ENCODE measurements at places on chromosomes 5 and 9.

GRCh38 chr5:1332461-1333001, 12.4 kb downstream of the CLPTM1L start:
- DNase-seq, result no peak

DNA sequence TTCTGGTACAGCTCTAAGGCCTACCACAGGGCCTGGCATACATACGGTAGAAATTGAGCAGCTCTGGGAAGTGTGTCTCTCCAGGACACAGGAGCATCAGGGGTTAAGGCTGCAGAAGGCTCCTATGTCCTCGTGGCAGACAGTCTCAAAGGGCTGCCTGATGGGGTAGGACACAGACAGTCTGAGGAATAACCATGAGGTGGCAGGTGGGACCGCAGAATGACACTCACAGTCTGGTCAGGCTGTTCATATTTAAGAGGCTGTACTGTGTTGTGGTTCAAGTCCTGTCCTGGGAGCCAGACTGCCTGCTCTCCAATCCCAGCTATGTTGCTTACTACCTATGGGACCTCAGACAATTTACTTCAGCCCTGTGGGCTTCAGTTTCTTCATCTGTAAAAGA, 217.1 kb downstream of the TRIM32 start:
- DNase-seq, result no peak

DNA sequence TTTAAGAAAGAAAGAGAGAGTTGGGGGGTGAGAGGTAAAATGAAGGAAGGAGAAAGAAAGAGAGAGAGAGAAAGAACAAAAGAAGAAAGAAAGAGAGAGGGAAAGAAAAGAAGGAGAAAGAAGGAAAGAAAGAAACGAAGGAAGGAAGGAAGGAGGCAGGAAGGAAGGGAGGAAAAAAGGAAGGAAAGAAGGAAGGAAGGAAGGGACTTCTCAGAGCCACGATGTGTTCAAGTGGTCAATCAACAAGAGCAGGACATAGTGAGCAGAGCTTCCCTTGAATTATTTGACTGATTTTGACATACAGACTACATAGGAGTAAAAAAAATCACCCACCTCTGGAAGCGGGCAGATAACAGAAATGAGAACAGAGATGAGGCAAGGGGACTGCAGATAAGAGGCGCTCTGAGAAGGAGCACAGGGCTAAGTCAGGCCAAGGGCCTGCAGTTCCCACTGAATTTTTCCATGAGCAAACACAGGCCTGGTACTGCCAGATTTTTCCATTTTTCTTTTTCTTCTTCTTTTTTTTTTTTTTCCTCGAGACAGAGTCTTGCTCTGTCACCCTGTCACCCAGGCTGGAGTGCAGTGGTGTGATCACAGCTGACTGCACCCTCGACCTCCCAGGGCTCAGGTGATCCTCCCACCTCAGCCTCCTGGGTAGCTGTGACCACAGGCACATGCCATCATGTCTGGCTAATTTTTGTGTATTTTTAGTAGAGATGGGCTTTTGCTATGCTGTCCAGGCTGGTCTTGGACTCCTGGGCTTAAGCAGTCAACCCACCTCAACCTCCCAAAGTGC, 77.7 kb upstream of the IL17B start:
- DNase-seq, result no peak

DNA sequence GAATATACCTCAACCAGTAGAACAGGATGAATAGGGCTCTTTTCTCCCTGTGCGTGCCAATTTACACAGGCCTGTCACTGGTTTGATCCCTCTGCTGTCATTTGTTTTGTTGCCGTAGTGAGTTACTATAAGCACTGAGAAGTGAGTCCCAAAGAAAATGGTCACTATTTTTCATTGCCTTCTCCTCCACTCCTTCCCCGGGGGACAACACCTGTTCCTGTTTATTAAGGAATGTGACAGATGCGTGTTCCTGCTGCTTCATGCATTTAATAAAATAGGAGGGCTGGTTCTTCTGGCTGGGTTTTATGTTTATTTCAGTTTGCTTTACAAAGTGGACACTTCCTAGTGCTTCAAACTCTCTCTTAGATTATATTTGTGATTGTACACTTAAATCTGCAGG, 6.4 kb downstream of the THBS4 start:
- no peak for DNase-seq

DNA sequence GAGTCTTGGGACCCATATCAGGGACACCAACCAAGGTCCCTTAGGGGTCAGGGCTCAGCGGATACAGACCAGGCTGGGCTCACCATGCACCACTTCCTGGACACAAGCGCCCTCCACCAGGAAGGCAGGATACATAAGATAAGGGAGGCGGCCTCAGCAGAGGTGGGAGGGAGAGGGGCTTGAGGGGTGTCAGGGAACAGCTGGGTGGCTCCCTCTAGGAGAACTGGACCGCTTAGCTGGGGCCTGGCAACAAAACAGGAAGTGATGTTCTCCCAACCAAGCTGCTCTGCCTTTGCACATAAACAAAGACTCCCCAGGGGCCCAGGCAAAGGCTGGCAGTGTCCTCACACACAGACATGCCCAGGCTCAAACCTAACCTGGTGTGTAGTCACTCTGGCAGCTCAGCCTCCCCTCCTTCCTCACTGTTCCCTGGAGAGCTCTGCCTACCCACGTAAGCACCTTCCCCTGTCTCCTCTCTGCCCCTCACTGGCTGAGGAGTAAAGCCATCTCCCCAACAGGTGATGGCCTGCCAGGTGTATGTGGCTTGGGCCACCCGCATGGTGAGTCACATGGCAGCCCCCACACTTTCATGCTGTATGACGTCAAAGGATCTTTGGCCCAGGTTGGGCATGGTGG, 5.8 kb upstream of the BICD2 start:
- no peak for DNase-seq

GRCh38 chr5:116626945-116627679, 52.5 kb upstream of the SEMA6A start:
- no peak for DNase-seq

GRCh38 chr9:79264511-79265355, 307.0 kb upstream of the TLE4 start:
- DNase-seq, result no peak

DNA sequence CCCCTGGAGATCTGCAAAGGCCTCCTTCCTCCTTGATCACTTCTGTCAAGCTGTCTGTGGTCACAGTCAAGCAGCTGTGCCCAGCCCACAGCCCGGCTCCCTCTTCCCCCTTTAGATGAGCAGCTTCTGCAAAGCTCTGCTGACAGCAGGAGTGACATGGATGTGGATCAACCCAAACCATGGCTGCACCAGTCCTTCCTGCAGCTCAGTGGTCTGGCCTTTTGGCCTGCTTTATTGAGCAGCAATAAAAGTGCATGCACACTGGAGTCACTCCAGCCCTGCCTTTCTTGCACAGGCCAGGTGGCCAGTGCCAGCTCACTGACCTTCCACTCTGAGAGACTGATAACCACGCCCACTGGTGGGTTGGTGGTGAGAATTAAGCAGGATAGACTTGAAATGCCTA, 91.3 kb upstream of the OTULINL start:
- DNase-seq, result no peak

DNA sequence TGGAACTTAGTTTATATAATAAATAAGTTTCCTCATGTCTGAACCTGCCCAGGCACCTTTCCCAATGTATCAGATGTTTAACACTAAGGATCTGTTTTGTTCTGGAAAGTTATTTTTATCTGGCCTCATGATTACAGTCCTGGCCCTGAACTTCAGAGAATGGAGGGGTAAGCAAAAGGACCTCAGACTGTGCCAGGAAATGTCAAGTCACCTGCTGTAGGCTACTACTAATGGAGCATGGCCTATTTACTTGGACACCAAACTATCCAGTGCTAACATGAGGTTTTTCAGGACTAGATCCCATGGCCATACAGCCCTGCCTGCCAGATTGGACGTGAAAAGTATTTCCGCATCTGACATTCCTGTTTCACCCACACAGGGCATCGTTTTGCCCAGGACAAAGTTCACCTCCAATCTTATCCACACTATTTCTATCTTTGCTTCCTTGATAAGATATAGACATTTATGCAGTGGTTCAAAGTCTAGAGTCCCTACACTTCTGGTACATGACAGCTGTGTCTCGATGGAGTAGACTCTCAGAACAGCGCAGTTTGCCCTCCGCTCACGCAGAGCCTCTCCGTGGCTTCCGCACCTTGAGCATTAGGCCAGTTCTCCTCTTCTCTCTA, at the start of gene BTNL8:
TSS of gene BTNL8 (plus strand) at position 539 of the 626 bp plus-strand sequence. CDS start 152 bp downstream, outside the sequence.
- DNase-seq, result no peak

- DNase-seq, result no peak
These were observed 68.1 kb upstream of the TAS2R1 start for GRCh38 chr5:9698125-9698826.

- no peak for DNase-seq
These were observed 631 bp upstream of the RCL1 start for GRCh38 chr9:4792054-4792571.

GRCh38 chr9:71743217-71743705, 25.1 kb downstream of the CEMIP2 start:
- no peak for DNase-seq

DNA sequence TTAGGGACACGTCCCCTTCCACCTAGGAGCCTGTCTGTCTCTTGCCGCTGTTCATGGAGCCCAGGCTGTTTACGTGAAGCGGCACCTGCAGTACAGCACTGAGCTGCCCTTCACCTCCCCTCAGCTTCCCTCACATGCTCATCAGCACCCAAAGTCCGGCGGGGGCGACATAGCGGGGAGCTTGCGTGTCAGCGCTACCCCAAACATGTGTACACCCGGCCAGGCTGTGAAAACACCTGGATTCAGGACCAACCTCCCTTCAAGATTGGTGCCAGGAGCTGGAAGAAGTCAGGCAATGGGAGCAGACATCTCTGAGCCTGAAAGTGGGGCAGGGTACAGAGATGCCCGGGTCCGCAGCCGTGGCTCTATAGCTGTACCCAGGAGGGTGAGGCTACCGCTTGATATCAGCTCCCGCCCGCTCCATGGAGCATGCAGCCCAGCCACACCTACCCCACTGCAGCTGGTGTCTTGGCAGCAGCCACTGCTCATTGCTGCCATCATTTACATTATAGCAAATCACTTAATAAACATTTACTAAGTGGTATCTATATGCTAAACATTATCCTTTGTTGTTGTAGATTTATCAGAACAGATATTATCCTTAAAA, 712.1 kb downstream of the CDH9 start:
- DNase-seq, result no peak

DNA sequence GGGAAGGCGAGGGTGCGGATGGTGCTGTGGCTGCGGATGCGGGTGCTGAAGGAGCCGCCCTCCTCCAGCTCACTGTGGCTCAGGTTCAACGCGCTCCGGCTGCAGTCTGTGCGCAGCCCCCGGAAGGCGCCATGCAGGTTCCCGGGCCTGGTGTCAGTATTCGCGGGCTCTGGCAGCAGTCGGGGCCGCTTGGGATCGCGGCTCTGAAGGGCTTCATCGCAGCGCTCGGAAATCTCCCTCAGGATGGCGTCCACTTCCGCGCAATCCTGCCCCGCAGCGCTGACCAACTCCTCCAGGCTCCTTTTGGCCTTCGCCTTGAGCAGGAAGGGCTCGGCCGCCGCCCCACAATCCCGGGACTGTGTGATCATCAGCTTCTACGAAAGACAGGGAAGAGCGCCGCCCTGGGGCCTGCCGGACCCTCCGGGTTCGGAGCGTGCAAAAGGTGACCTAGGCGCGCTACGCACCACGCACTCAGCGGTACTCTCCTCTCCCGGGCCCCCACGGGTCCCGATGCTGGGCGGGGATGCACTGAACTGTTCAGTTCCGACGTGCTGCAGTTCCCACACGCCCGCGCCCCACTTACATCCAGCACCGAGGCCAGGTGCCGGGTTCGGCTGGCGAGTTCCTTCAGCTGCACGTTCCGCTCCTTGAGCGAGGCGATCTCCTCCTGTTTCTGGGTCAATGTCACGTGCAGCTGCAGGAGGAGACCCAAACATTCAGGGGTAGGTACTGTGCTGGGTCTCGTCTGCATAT, 6.5 kb downstream of the MCIDAS start:
- no peak for DNase-seq

GRCh38 chr5:172159016-172159415, 29.0 kb downstream of the STK10 start:
- no peak for DNase-seq

DNA sequence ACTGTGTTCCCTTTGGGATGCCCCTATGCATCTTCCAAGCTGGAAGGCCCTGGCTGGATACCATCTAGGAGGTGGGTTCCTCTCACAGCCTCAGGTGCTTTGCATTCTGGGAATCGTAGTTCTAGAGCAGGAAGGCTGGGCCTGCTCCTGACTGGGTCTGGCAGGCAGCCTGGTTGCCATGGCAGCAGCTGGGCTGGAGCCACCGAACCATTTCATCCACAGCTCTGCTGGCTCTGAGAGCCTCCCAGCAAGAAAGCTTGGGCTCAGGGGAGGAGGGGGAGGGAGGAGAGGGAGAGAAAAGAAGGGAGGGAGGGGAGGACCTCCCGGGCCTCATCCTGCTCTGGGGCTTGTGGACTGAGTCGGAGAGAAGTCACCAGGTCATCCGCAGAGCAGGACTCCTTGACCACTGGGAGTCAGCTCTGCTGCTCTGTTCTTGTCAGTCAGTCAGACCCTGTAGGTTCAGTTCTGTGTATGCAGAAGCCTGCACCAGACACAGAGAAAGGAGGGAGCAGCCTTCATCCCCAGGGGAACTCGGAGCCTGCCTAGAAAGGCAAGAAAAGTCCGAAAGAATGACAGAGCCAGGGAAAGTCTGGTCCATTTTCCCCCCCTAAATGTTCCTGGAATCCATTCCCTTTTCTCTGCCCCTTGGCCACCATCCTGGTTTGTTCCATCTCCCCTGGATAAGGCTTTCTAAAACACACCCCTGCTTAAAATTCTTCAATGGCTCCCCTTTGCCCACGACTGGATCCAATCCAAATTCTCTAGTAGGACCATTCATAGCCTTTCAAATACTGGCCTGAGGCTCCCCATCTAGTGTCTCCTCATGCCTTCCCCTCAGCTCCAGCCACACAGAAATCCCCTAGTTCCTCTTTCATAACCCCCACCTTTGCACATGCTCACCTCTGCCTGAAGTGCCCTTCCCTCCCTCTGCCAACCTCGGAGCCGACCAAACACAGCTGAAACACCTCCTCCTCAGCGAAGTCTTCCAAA, 65.4 kb upstream of the ARAP3 start:
- DNase-seq, result no peak

DNA sequence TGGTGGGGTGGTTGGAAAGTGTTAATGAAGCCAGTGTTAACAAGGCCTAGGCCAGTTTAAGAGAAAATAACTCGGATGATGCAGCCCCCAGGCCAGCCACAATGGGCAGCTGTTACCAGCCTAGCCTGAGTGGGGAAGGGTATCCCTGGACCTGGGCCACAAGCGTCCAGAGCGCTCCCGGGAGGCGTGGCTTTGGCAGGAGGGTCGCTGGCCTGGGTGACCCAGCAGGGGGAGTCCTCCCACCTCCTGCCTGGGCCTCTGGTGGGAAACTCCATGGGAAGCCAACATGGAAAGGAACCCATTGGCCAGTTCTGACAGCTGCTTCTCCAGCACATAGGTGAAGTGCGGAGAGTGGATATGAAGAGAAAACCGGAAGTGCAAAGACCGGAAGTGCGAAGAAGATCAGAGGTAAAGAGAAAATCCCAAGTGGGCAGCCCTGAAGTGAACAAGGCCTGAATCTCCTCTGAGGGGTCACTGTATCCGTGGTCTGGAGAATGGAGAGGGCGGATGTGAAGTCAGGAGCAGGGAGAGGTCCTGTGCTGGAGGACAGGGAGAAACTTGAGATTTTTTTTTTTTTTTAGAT, 79.0 kb downstream of the ADCY2 start:
- DNase-seq, result no peak

Data from NCI-H460 (cell line).